Esophagus (tissue), 2 donors: ENCODE measurements at places on chromosomes 4 and X. TPM values are rescaled to one million over a fixed set of nuclear protein-coding genes. Genes with fewer than 3 reads are reported as not detected.

PABPC4L gene
- 0.28 TPM for polyA plus RNA-seq

CFAP99 gene
- 0.04 TPM for polyA plus RNA-seq

LAP3 gene
- 29.8 TPM for polyA plus RNA-seq

FGFRL1 gene
- 3.4 TPM for polyA plus RNA-seq

SPOCK3 gene
- 0.08 TPM for polyA plus RNA-seq

AFF2 gene
- polyA plus RNA-seq = 0.01 TPM

ATG4A gene
- 8.9 TPM for polyA plus RNA-seq

SCRG1 gene
- 0.04 TPM for polyA plus RNA-seq

KCND1 gene
- polyA plus RNA-seq = 0.25 TPM
